ENCODE measurements at places on chromosomes 11 and 22.

DNA sequence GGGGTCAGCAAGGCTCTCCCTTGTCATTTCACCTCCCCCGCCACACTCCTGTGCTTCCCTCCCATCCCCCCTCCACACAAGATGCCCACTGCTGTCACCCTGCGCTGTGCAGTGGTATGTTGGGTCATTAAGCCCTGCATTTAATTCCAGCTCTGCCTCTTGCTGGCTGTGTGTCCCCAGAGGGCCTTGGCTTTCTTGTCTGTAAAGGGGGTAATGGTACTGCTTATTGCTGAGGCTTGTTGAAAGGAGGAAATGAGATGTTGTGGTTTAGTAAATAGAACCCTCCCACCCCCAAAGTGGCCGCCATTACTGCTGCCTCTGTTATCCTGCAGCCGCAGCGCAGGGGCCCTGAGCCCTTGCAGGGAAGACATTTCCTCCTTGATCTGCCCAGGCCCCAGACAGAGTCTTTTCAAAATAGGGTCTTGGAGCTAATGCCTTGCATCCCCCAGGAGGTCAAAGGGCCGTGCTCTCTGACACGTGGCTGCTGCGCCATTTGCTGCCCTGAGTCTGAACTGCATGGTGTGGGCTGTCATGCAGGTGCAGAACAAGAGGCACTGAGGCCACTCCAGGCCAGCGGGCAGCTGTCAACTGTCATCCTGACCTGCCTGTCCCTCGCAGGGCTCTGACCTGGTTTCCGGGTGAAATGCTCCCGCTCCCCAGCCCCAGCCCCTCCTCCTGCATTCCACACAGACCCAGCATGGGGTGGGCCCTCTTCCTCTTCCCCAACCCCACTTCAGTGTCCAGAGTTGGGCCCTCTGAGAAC is 18.7 kb downstream of the PVALB start:
- DNase-seq, result no peak

DNA sequence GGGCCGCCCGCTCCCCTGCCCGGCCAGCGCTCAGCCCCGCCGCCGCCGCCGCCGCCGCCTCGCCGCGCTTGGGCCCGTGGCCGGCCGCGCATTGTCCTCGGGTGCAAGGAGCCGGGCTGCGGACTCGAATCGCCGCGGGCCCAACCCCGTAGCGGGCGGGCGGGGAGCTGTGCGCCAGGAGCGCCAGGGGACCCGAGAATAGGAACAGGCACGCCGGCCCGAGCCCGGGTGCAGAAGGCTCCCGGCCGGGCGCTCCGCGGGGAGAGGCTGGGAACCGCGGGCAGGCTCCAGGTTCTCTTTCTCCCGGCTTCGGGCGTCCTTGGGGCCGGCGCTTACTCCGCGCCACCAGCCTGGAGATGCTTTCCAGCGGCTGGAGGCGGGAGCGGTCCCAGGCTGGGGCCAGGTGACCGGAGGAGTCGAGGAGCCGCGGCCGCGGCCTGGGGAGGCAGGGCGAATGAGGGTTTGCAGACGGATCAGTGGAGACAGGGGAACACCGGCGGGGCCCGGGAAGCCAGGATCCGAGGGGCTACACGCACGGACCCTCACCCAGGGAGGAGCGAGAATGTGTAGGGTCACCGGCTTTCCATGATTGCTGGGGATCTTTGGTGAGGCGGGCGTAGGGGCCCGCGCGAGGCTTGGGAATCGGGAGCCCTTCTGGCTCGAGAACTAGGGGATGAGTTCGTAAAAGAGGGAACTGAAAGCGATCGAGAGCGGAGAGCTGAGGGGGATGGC is 726 bp downstream of the PKNOX2 start:
- DNase-seq, result no peak

GRCh38 chr22:38921806-38922205 is 35.6 kb upstream of the APOBEC3A start:
- no peak for DNase-seq

- no peak for DNase-seq
These were observed 19.9 kb downstream of the SYN3 start for GRCh38 chr22:33038131-33038772.

DNA sequence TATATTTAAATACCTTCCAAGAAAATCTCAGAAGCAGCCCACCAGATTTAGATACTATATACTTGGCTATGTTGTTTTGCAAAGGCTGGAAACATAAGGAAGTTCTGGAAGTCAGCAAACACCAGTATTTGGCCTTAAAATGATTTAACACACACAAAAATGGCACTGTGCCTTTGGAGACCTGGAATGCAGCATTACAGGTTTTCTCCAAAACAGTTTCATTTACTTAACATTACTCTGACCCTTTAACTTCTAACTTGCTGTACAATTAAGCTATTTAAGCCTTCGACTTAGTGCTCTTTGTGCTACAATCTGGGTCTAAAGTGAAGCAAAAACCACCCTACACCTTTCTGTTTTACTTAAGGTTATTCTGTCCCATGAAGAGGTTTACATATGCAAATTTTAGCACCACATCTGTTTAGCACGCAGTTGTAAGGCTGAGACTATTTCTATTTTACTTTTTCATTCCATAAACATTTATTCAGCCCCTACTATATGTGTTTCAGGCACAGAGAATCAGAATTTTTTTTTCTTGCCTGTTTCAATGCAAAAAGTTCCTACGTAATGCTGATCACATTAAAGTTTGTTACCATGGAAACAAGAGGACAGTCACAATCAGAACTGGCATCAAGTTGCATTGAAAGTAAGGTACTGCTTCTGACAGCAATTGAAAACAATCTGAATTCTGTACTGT is 70.3 kb downstream of the MAML2 start:
- no peak for DNase-seq

- no peak for DNase-seq
These were observed 664.5 kb downstream of the KCNA4 start for GRCh38 chr11:29352273-29352795.

DNA sequence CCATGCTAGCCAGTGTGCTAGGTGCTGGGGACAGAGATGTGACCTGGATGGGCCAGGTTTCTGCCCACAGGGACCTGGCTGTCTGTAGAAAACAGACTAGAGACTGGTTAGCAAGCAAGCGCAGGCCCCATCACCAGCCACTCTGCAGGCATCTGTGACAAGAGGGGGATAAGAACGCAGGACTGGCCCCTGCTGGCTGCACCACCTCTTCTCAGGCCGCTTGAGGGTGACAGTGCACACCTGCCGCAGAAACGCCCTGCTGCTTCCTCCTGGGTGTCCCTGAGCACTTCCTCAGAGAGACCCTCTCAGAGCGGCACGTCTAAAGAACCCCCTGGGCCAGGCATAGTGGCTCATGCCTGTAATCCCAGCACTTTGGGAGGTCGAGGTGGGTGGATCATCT is 5.9 kb upstream of the PICK1 start:
- DNase-seq, result no peak

DNA sequence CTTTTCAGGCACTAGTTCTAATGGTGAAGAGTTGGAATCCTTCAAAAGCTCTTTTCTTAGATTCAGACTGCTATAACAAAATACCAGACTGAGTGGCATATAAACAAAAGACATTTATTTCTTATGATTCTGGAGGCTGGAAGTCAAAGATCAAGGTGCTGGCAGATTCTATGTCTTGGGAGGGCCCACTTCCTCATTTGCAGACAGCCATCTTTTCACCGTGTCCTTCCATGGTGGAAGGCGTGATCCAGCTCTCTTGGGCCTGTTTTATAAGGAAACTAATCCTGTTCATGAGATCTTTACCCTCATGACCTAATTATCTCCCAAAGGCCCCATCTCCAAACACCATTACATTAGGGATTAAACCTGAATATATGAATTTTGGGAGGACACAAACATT is 124.0 kb downstream of the NAV2 start:
- no peak for DNase-seq

DNA sequence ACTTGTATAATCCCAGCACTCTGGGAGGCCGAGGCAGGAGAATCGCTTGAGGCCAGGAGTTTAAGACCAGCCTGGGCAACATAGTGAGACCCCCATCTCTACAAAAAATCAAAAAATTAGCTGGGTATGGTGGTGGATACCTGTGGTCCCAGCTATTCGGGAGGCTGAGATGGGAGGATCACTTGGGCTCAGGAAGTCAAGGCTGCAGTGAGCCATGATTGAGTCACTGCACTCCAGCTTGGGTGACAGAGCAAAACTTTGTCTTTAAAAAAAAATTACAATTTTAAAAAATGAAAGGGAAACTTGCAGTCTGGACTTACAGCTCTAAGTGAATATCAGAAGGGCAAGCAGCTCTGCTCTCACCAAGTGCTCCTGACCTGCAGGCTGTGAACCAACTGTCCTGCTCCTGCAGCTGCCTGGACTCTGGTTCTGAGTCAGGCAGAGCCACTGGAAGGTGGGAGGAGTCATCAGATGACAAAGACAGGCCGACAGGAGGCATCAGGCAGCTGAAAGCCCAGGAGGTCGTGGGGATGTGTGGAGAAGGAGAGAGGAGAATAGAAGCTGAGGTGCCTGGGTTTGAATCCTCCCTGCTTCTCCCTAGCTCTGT is 9.6 kb downstream of the SMTNL1 start:
- DNase-seq, result no peak

DNA sequence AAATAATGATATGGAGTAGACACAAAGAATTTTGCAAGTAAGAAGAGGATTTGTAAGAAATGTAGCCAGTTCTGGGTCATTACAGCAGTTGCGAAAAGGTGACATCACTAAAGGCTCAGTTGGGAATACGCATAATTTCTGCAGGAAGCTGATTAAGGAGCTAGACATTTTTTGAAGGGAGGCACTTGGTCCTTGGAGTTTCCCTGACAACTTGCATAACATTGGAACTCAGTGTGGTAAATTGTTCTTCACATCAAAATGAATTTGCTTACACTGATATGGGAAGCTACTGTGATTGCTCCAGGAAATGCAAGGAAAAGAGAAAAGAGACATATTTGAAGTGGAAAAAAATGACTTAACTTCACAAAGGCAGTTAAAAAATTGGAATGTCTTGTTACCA is 626.1 kb downstream of the NELL1 start:
- no peak for DNase-seq

DNA sequence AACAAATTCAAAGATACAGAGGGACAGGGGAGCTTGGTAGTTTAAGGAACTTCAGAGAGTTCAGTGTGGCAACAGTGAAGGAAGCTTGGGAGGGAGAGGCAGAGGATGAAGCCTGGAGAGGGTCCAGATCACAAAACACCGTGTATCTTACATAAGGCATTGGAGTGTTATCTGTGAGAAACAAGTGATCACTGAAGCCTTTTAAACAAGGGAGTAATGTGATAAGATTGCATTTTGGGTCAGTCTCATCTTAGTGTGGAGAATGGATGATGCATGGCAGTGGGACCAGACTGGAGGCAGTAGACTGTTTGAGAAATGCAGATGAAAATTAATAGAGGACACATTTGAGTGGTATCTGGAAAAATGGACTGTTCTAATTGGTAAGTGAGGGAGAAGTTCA is 79.4 kb downstream of the EXT2 start:
- no peak for DNase-seq

- no peak for DNase-seq
These were observed 28.2 kb downstream of the SIK3 start for GRCh38 chr11:117070016-117070415.

DNA sequence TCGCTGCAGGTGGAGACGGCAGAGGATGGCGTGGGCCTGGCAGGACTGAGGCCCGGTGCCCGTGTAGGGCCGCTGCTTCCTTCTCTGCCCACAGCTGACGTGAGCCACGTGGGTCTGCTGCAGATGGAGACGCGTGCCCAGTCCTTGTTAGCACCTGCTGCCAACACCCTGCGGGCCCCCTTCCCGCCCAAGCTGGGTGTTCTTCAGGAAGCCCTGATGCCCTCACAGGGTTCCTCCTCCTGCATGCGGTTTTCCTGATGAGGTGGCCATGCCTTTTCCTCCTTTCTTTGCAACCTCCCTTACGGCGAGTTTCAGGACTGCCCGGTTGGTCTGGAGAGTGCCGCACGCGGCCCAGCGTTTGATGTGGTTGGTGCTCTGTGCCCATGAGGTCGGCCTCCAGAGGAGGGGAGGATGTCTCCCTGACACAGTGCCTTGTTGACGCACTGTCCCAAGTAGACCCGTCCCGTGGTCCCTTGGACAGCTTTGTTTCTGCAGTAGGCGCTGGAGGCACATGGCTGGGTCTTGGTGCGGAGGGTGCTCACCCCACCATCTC is 44.7 kb downstream of the AP2A2 start:
- DNase-seq, result no peak

- DNase-seq, result no peak
These were observed 384.8 kb downstream of the MN1 start for GRCh38 chr22:27416511-27417420.

DNA sequence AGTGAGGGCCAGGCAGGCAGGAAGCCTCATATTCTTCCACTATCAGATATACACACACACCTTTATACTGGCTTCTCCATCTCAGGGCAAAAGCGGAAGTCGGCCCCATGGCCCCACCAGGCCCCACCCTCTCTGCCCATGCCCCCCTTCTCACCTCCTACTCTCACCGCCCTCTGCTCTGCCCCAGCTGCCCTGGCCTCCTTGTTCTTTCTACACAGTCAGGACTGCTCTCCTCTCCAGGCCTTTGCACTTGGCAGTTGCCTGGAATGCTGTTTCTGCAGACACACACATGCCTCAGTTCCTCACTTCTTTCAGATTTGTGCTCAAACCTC is 25.3 kb downstream of the OTOG start:
- no peak for DNase-seq

Data from activated CD4-positive, alpha-beta T cell treated with anti-CD3 and anti-CD28 coated beads, Interleukin-2, amount 10 ng/mL, durations not matched to agents 7 days and 5 days (primary cell).